H1 (cell line): ENCODE measurements at places on chromosomes 2 and 18.

DNA sequence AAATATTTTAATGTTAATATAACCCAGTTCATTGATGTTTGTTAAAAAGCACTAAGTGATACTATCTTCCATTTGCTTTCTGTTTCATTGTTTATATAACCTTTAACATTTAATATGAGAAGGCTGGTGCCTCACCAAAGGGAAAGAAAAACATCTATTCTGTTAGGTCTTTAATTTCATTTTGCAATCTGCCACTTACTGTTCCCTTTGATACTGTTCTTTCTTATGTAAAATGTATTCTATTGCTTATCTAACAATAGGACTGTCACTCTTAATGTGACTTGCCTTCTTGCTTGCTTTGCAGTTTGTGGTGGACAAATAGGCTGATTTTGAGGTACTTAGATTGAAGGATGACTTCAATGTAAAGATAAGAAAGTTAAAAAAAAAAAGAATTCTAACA is 1666.1 kb upstream of the DDX18 start:
- no peak for DNase-seq

- no peak for DNase-seq
Measured at GRCh38 chr18:49980896-49981295, 167.6 kb upstream of the ACAA2 start.

DNA sequence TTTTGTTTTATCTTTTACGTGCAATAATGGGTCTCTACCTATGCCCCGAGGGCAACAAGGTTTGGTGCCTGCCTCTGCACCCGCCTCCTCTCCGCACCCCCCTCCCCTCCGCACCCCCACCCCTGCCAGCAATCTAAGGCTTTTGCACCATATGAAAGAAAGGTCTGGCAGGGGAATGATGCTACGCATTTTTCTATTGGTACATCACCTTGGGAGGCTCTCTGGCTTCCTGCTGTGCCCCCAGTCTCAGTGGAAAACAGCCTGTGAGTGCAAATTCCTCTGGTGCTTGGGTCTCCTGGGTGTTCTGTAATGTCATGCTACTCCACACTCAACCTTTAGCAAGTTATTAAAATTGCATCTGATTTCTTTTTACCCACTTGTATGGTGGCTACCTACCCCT is 161.3 kb upstream of the SMAD7 start:
- no peak for DNase-seq

DNA sequence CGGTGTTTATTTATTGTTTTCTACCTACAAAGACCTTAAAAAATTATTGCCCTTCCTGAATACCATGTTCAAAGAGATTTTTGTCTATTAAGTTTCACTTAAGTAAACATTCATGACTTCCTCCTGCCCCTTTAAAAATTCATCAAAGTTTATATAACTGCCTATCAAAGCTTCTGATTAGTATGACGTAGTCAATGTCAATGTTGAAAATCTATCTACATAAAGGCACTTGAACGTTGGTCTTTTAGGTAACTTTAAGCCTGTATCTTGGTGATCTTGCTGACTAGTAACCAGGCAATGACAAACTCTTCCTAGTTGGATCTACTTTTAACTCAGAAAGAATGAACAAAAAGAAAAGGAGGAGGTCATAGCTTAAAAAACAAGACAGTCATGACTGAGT is 97.2 kb downstream of the MAIP1 start:
- no peak for DNase-seq

DNA sequence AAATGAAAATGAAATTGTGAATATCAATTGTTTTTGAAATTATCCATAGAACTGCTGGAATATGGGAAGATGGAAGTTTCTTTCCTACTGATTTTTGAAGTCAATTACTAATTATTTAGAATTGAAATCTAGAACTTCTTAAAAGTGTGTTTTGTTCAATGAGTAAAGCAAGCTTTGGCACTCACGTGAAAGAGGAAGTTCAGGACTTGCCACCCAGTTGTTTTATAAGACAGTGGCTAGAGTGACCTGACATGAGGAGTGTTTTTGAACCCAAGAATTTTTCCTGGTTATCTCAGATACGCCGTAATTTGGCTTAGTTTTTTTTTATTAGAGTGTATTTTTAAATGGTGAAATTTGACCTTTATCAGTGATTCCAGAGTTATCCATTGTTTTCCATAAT is 3.5 kb downstream of the MXD1 start:
- DNase-seq, result no peak

GRCh38 chr18:36308711-36309435 is 11.4 kb downstream of the FHOD3 start:
- DNase-seq, result no peak

GRCh38 chr2:98727369-98728087 is 3.4 kb downstream of the MGAT4A start:
- DNase-seq, result no peak

DNA sequence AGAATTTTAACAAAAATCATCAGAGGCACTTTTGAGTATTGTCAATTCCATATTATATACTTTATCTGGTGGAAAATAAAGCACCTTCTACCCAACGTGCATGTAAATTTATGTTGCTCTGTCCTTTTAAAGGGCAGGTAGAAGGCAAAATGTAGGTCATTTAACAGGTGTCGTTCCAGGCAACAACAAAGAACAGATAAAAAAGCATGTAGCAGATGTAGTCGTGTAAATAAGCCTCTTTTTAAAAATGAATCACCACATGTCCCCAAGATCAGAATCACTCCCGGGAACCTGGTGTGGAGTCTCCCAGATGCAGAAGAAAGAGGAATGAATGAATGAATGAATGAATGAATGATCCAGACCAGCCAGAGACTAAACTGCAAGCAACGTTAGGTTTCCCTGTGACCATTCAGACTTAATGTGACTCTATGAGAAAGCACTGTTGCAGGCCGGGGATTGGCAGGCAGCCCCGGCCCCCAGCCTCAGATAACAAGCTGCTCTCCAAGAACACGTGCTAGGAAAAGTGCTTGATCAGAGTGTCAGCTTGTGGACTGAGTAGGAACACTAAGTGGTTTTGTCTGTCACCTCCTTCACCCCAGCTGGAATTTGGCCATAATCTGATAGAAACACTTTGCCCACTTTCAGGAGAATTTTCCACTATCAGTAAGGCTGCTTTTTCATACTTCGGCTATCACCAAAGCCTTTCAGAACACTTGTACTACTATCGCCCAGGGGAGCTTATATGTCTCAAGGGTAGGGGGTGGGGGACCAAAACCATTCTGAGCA is 100.6 kb downstream of the CDK15 start:
- no peak for DNase-seq

DNA sequence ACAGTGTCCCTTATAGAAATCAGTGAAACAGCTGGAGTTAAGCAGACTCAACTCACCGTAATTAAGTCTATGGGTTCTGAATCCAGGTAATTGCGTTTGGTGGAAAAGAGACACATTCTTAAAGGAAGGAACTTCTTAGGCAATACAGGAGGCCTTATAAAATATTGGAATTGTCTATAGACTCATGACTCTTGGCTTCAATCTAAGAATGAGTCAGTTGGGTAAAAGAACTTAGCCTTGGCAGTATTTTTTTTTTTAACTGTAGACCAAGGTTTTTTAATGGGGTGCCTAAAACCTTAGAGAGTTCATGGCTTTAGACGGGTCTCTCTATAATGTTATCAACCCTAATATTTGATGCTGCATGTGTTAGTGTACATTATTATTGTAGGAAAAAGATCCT is 47.6 kb downstream of the CCDC85A start:
- DNase-seq, result no peak

- DNase-seq, result no peak
Measured at GRCh38 chr2:124911560-124911959, 886.5 kb downstream of the CNTNAP5 start.

DNA sequence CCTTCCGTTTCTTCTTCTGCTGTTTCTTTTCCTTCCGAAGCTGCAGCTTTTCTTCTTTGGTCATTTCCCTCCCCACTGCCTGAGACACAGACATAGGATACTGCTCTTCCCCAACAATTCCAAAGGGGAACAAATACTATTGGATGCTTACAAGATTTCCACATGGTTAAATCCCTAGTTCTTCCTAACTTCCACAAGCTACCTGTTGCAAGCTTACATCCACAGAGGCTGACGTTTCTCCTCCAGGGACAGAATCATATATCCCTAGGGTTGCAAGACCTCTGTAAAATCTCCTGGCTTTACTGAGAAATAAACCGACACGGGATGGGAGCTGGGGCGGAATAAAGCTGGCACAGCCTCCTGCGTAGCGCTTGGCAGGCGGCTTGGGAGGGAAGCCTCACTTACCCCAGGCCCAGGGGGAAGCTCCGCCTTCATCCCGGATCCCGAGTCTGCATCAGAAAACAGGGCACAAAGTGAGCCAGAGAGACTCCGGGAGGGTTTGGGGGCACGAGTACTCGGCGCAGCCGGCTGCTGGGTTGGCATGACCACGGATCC is 590 bp downstream of the EIF2B4 start:
- peak; percentile 88 for DNase-seq

GRCh38 chr2:202006301-202006700 is 27.4 kb upstream of the FZD7 start:
- DNase-seq, result no peak

- no peak for DNase-seq
Measured at GRCh38 chr18:35497027-35497369, 762 bp downstream of the INO80C start.

DNA sequence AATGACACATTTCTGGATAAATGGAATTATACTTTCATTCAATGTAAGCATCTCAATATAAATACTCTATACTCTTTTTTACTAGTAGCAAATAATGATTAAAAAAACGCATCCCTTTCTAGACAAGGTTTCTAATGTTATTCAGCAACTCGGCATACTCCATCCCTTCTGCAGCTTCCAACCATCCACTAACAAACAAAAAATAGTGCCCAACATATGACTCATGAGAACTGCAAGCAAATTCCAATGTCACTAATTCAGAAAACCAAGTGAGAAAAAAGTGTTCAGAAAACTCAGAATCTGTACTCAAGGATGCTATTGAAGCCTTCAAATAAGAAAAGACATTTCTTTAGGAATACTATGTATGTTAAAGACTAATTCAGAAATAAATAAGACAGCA is 140.0 kb downstream of the BAZ2B start:
- no peak for DNase-seq

DNA sequence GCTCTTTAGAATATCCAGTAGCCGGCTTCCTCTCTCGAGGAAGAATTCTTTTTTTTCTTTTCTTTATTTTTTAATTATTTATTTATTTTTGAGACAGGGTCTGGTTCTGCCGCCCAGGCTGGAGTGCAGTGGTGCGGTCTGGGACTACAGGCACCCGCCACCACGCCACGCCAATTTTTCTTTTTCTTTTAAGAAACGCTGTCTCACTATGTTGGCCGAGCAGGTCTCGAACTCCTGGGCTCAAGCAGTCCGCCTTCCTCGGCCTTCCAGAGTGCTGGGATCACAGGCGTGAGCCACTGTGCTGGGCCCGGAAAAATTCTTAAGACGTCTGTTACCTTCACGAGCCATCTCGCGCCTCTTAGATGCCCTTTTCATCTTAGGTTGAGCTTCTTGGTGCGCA is 931 bp upstream of the TMEM131 start:
- DNase-seq, result no peak

- no peak for DNase-seq
Measured at GRCh38 chr2:105239924-105240323, 1.6 kb upstream of the GPR45 start.

DNA sequence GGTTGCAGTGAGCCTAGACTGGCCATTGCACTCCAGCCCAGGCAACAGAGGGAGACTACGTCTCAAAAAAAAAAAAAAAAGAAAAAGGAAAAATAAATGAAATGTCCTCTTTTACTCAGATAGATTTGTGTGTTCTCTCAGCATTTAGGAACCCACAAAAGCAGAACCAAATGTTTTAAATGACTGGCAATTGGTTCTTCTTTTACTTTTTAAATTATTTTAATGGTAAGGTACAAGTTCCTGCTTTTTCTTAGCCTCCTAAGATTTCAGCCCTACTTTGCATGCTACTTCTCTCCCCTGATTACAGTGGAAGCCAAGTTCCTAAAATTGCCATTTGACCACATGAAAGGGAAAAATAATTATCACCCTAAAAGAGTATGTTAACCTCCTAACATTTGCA is 23.5 kb downstream of the SRSF7 start:
- DNase-seq, result no peak

DNA sequence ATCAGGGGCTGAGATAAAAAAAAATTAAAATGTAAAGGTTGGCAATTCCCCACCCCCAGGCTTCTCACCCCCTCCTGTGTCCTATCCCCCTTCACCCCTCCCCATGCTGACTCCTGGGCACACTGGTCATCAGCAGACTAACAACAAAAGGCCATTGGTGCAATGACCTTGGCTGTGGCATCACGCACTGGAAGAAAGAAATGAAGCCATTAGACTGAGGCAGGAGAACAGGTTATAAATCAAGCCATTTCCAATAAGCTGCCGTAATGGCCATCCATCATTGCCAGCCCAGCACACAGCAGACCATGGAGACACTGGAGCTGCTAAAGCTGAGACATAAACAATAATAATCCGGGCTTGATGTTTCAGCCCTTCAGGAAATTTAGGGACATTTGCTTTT is 342.4 kb upstream of the ETAA1 start:
- no peak for DNase-seq

DNA sequence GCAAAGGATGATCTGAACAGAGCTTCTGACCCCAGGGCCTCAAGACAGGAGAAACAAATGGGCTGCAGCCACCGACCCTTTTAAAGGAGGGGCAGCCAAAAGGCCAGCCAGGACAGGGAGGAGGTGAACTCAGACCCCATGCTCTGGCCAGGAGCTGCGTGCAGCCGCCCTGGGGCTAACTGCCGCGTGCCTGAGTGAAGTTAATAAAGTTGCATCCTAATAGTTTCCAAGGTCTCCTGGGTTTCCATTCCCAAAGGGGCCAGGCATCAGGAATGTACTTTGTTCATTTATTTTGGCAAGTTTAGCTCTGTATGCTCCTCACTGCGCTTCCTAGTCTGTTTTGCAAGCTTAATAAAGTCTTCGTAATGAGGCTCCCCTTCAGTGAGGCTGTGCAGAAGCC is 60.7 kb downstream of the EN1 start:
- DNase-seq, result no peak

GRCh38 chr2:53209679-53210458 is 557.7 kb upstream of the CHAC2 start:
- DNase-seq, result no peak

DNA sequence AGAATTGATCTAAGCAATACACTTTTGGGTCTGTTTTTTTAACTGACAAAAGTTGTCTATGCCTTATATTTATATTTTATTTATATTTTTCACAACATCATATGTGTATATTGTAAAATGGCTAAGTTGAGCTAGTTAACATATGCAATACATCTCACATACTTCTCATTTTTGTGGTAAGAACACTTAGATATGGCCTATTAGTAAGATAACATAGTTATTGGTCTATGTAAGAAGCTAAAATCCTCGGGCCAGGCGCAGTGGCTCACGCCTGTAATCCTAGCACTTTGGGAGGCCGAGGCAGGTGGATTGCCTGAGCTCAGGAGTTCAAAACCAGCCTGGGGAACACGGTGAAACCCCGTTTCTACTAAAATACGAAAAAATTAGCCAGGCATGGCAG is 275.6 kb upstream of the ID2 start:
- DNase-seq, result no peak

GRCh38 chr2:159196393-159196925 is 90.0 kb downstream of the WDSUB1 start:
- DNase-seq, result no peak

DNA sequence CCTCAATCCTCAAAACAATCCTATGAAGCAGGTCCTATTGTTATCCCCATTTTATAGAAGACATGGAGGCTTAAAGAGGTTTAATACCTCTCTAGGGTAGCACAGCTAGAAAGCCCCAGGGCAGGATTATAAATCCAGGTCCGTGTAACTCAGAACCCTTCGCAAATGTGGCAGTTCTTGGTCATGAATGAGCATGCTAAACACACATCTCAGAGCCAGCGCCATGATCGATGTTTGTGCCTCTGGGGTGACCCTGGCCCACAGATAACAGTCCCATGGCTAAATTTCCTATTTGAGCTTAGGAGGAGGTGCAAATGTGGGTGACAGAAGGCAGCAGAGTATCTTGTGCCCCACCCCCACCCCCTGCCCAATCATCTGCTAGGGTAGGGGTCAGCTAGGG is 17.5 kb downstream of the DNMT3A start:
- no peak for DNase-seq
